Stimulated activated CD4-positive, alpha-beta T cell treated with anti-CD3 and anti-CD28 coated beads, Interleukin-15, amount 100 ng/mL, for 1 hour (primary cell): ENCODE measurements at places on chromosomes 12 and 14.

GRCh38 chr12:100372853-100373640, 16.2 kb downstream of the SLC17A8 start:
- DNase-seq: no peak

DNA sequence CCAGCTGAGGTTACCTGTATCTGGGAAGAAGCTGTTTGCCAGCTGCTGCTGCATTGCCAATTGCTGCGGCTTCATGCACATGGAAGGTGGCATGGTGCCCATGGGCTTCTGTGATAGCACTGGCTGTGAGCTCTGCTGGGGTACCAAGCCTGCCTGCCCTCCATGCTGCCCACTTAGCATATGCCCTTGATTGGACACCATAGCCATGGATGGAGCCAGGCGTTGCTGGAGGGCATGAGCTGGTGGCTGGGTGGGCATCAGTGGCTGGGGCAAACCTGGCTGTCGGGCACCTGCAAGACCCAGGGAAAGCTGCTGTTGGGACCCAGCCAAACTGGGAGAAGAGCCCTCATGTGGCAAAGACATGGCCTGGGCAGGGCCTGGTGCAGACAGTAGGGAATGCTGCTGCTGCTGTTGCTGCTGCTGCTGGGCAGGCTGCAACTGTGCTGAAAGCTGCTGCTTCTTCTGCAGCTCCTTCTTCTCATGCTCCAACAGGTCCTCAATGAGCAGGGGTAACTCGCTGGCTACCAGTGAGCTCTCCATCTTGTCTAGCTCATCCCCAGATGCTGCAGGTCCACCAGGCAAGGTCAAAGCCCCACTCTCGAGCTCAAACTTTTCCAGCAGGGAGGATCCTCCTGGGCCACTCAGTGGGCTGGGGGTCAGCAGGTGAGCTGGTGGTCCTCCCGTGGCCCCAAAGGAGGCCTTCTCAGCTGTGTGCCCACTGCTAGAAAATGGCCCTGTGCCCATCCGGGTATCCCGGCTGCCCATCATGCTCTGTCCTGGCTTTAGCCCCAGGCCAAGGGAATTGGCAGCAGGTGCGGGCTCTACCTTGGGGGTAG, 18.8 kb upstream of the PRKAG1 start:
- DNase-seq: no peak

DNA sequence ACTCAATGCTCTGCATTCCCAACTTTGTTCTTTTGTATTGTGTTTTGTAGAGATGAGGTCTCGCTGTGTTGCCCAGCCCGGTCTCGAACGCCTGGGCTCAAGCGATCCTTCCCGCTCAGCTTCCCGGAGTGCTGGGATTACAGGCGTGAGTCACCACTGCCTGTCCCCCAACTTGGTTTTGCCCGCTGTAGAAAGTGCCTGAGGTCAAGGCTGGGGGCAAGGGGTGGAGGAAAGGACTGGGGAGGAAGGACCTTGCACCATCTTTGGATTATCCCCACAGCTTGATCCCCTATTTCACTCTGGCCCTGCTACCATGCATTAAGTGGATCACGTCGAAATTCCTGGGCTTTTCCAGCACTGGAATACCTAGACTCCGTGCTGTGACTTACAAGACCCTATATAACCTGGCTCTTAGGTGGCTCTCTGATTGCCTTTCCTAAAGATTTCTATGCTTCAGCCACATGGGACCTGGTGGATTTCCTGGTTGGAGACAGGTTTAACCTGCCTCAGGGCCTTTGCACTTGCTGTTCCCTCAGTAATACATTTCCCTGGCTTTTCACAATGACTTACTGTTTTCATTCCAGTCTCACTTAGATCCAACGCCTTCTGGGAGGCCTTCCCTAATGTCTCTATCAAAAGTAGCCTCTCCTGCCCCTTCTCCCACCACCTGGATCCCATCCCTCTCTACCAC, 608 bp upstream of the PIANP start:
- DNase-seq: no peak

DNA sequence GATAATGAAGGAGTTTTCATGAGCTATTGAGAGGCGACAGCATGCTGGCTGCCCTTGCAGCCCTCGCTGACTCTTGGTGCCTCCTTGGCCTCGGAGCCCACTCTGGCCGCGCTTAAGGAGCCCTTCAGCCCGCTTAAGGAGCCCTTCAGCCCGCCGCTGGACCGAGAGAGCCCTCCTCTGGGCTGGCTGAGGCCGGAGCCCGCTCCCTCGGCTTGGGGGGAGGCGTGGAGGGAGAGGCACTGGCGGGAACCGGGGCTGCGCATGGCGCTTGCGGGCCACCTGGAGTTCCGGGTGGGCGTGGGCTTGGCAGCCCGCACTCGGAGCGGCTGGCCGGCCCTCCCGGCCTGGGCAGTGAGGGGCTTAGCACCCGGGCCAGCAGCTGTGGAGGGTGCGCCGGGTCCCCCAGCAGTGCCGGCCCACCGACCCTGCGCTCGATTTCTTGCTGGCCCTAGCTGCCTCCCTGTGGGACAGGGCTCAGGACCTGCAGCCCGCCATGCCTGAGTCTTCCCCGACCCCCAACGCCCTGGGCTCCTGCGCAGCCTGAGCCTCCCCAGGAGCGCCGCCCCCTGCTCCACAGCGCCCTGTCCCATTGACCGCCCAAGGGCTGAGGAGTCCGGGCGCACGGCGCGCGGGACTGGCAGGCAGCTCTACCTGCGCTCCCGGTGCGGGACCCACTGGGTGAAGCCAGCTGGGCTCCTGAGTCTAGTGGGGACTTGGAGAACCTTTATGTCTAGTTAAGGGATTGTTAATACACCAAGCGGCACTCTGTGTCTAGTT, 20.1 kb upstream of the PAWR start:
- no peak for DNase-seq
